ENCODE measurements at places on chromosomes 2 and 18.

- DNase-seq = no peak
These were observed 130.4 kb upstream of the MYO3B start for GRCh38 chr2:170047331-170048065.

DNA sequence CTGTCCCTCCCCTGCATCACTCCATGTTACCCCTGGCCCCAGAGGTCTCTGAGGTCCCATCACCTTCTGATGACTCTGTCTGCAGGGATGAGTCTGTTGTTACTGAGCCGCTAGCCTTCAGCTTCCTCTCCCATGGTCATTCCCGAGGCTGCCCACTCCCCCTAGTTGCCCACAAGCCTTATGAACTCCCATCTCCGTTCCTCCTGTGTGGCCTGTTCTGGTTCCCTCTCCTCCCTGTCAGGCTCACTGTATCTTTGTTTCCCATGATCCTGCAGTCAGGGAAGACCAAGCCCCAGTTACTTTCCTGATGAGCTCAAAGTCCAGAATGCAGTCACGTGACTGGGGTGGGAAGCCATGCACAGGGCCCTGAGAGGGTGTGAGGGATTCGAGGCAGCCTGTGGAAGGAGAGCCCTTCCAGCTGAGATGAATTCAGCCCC lies 39.5 kb downstream of the INPP4A start:
- no peak for DNase-seq

- no peak for DNase-seq
These were observed 37.7 kb downstream of the TGFA start for GRCh38 chr2:70515938-70516337.

DNA sequence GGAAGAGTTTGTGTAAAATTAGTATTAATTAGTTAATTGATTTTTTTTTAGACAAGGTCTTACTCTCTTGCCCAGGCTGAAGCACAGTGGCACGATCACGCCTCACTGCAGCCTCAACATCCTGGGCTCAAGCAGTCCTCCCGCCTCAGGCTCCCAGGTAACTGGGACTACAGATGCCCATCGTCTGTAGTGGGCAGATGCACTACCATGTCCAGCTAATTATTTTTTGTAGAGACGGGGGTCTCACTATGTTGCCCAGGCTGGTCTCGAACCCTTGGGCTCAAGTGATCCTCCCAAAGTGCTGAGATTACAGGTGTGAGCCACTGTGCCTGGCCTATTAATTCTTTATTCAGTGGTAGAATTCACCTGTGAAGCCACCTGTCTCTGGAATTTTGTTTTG lies 41.1 kb downstream of the UBE2F start:
- no peak for DNase-seq

GRCh38 chr2:238569507-238570195 lies 142.9 kb downstream of the ASB1 start:
- no peak for DNase-seq

DNA sequence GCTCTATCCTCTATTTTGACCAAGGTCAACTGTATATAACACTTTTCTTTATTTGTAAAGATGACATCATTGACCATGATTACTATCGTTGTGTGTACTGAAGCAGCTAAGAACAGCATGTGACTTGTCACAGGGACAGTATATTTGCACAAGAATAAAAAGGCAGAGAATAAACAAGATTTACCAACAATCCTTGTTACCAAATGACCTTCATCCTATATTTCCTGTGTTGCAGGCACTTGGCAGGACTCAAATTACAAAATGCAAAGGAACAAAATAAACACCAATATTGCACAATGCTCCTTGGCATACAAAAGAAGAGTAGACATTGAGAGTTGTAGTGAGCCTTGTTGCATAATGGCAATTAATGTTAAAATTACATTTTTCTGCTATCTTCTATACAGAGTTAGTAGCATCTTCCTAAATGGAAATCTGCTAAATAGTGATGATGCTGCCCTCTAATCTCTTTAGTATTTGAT lies 61.8 kb downstream of the RFTN2 start:
- no peak for DNase-seq

DNA sequence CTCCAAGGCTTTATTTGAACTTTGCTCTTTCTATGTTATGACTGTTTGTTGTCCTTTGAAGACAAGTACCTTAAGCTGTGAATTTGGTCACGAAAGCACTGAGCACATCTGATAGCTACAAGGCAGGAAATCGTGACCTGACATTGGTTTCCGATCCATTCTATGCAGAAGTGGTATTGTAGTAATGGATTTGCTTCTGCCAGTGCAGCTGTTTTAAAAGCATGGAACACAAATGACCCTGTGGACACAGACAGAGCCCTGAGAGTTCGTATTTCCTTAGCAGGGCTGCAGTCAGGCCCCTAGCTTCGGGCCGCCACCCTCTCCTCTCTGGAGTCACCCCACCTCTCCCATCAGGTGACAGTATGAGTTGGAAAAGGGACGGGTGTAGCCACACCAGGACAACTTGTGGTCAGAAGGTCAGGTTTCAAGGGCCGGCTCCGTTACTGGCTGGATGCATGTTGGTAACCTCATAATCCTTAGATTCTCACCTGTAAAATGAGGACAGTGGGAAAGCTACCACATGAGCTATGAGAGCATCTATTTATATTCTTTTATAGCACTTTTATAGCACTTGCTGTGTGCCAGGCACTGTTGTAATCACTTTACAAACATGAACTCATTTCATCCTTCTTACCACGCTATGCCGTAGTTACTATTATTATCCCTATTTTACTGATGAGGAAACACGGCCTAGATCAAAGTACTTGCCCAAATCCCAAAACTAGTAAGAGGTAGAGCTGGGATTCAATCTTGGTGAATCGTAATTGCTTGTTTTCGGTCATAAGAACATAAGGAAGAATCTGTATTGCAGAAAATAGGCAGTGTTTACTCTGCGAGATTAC lies 70.2 kb downstream of the SPATS2L start:
- no peak for DNase-seq

DNA sequence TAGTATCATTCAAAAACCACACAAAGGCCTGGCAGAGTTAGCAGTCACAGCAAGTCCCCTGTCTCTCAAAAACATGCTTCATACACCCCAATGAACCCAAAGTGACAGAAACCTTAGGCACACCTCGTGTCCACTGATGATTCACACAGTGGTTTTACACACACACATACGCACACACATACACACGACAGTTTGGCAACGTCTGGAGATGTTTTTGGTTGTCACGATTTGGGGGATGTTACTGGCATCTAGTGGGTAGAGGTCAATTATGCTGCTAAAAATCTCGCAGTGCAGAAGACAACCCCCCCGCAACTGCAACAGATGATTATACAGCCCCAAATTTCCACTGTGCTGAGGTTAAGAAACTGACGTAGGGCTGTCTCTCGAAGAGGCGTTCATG lies 72.9 kb upstream of the PARD3B start:
- DNase-seq = no peak

DNA sequence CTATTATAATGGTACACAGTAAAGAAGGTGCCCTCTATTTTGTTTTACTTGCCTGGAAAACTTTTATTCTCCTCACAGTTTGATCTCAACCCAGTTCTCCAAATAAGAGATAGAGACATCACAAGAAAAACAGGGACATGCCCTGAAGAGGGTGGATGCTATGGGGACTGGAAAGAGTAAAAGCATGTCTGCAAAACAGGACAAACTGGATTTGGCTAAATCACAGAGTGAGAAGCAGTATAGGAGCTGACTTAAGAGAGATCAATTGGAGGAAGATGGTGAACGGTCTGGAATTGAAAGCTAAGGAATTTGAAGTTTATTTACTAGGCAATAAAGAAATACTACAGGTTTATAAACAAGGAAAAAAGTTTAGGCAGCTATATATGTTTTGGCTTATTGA lies 33.0 kb downstream of the SP140L start:
- DNase-seq = no peak

GRCh38 chr18:68665628-68666027 lies 49.3 kb downstream of the TMX3 start:
- DNase-seq = no peak

DNA sequence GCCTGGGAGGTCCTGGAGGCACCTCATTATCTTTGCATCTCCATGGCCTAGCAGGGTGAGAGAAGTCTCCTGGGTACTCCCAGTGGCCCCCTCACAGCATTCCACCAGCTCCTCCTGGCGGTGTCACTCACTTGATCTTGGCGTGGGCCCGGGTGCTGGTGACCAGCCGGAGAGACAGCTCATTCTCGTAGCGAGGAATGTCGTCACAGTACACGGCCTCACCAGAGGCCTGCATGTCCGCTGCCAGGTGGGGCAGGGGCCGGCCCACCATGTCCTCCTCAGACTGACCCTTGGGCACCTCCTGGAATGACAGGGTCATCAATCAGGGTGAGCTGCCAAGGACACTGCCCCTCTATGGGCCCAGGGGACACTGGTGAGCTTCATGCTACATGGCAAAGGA lies 42.4 kb downstream of the XDH start:
- no peak for DNase-seq

DNA sequence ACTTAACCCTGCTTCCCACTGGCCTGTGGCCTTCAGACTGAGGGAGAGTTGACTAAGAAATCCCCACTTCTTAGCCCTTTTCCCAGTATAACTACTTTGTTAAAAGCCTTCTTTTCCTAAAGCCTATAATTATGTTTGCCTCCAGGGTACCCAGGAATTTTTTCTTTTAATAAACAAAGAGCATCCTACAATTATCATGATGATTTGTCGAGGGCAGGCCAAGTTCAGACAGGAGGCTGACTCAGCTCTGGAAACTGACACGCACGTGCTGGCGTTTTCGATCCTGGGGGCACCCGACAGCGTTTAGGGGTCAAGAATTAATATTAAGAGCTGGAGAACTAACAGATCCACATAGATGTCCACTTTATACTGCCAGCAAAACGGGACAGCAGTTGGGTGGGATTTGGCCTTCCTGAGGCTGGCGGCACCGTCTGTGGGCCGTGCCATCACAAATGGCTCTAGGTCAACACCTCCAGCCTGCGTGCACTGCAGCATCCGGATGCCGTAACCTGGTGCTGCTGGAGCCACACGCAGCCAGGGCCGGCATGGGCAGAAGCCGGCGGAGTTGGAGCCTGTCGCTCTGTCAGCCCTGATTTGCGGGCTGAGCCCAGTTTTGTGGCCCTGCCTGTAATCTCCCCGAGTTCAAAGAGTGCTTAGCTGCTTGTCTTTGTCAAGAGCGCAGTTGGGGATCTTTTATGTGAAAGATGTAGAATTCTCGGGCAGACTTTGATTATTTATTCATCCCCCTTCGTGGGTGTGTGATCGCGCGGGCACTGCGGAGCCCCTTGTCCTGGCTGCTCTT lies 191.0 kb downstream of the GLI2 start:
- DNase-seq = no peak

DNA sequence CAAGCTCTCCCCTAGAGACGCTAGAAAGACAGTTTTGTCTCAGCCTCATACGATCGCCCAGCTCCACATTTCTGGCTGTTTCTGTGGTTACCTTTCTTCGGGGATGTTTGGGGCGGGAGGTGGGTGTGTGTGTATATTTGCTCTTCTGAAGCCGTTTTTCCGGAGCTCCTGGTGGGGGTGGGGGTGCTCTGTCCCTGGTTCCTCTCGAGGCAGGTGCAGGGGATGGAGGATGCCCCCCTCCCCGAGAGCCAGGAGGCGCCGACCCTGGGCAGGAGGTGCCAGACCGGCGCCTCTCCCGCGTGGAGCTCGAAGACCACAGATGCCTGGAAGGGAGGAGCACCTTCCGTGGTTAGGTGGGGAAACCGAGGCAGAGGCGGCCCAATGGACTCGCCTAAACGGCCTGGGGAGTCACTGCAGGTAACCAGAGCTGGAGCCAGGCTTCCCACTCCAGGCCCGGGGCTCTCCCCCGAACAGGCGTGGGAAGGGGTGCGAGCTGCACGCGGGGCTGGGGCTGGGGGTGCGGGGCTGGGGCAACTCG lies 694 bp upstream of the HPCAL1 start:
- no peak for DNase-seq

All from stimulated activated CD8-positive, alpha-beta memory T cell treated with anti-CD3 and anti-CD28 coated beads, Interleukin-15, amount 100 ng/mL, for 24 hours (primary cell).